ENCODE measurements at places on chromosomes 5 and 9. TPM values are rescaled to one million over a fixed set of nuclear protein-coding genes. Genes with fewer than 3 reads are reported as not detected.

Gene ZNF483
- 34.9 TPM for total RNA-seq

GRCh38 chr5:157651623-157652376, 438 bp downstream of the SOX30 start:
- peak; percentile 65 for DNase-seq
- H3K27me3 ChIP-seq: no peaks in the 10 kb centered on the region
- H3K36me3 ChIP-seq: no peaks in the 10 kb centered on the region
- H3K4me1 ChIP-seq: peaks cover 10% of the 10 kb centered on the region

DNA sequence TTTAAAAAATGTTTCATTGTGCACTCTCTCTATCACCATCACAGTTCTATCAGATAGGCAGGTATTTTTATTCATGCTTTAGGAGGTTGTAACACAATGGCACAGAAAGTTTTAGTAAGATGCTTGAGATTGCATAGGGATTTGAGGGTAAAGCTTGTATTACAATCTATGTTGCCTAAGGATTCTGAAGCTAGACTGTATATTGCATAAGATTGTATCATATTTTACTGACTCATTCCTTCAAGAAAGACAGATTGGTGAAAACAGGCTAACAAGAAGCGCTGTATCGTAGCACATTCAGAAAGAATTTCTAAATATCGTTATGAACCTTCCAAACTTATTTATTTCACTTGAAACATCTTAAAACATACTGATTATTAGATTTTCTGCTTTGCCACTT, 577.7 kb downstream of the EBF1 start:
- no peak overlapping the region for H3K27ac ChIP-seq
- no peak for DNase-seq
- no peaks in the 10 kb centered on the region for H3K4me1 ChIP-seq
- no peak overlapping the region for H3K4me3 ChIP-seq
- H3K36me3 ChIP-seq: no peaks in the 10 kb centered on the region

DNA sequence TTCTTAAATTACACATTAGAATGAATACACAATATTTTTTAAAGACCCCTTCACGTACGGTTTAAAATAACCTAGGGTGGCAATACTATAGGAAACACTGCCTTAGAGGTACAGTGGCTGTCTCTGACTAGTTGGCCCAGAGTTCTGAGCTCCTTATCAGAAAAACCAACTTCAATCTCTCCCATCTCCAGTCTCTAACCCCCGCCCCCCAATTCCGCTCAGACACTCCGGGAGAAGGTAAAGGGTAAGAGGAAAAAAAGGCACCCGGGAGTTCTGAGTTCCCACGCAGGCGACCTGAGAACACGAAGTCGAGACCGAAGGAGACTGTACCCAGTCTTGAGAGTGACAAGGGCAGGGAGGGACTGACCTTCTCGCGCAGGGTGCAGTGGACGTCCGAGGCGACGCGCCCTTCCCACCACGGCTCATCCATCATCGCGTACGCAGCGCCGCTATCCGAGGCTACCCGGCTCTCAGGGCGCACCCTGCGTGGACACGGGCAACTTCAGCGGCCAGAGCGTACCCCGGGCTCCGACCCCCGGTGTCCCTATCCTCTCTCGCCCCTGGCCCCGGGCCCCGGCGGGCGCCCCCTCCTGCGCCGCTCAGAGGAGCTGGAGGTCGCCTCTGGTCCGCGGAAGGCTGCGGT, 752 bp downstream of the CCNJL start:
- H3K27ac ChIP-seq: peak overlapping the region; percentile 82
- no peaks in the 10 kb centered on the region for H3K36me3 ChIP-seq
- H3K27me3 ChIP-seq: no peaks in the 10 kb centered on the region

DNA sequence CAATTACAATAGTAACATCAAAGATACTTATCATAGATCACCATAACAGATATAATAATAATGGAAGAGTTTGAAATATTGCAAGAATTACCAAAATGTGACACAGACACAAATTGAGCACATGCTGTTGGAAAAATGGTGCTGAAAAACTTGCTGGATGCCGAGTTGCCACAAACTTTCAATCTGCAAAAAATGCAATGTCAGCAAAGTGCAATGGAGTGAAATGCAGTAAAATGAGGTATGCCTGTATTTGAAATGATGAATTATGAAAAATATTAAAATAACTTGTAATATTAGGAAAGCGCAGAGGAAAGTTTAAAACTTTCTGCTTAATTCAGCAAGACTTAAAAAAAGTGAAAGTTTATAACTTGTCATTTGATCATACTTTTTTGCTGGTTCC, 12.0 kb upstream of the PCBD2 start:
- H3K36me3 ChIP-seq: peaks cover 6% of the 10 kb centered on the region
- H3K27ac ChIP-seq: no peak overlapping the region
- H3K4me1 ChIP-seq: no peaks in the 10 kb centered on the region
- DNase-seq: no peak
- no peak overlapping the region for H3K4me3 ChIP-seq

DNA sequence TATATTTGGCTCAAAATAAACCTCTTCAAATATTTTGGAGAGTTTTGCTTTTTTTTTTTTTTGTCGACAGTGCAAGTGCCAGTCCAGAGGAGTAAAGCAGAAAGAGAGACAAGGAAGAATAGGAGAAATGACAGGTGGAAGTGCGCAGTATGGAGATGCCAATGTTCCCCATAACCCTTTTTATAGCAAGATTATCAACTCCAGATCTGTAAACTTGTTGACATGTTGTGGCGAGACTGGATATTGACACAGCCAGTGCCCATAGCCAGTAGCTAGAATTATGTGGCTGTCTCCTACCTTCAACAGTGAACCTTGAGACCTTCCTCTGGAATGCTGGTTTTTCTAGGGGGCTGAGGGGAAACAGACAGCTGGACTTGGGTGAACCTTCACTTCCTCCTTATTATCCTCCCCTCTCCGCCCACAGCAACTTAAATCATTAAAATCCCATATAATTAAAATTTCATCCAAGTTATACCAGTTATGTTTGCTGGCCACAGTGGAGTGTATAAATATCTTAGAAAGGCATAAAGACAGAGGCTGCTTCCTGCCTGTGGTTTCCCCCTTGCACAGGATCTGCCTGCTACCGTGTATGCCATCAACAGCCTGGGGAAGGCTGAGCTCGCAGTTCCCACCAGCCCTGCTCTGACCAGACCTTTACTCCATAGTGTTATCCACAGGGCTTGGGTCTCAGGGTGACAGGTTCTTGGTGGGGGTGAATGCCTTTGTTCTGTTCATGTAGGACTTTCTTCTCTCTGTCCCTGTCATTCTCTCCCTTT, 112.3 kb upstream of the ANKH start:
- no peak for DNase-seq
- no peaks in the 10 kb centered on the region for H3K27me3 ChIP-seq

Gene SPINK6
- total RNA-seq: not detected

DNA sequence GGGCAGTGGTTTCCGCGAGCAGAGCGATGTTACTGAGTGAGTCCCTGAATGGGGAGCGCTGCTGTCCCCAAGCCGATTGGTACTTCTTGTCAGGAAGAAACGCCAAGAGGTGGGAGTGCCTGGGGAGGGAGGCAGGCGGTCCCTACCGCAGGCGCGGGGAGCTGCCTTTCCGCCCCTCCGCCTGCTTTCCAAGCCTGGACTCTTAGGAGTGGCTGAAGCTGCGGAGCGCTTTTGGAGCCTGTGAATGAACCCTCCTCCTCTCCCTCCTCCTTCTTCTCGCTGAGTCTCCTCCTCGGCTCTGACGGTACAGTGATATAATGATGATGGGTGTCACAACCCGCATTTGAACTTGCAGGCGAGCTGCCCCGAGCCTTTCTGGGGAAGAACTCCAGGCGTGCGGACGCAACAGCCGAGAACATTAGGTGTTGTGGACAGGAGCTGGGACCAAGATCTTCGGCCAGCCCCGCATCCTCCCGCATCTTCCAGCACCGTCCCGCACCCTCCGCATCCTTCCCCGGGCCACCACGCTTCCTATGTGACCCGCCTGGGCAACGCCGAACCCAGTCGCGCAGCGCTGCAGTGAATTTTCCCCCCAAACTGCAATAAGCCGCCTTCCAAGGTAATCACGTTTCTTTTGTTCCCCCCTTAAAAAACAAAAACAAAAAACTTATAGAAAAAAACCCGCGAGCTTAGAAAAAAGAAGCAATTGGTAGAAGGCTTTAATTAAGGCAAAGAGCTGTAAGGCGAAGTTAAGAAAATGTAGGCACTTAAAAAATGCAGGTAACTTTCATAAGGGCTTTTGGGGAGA, at the start of gene VCAN:
TSS of gene VCAN (plus strand) at position 340 of the 808 bp plus-strand sequence. CDS start 11,775 bp downstream, outside the sequence.
- H3K27me3 ChIP-seq: peaks cover 28% of the 10 kb centered on the region
- H3K4me1 ChIP-seq: peaks cover 10% of the 10 kb centered on the region
- no peak within 1 kb of the TSS for H3K4me3 ChIP-seq
- no peaks in the 10 kb centered on the region for H3K36me3 ChIP-seq
- peak; percentile 7 for DNase-seq

GRCh38 chr9:265209-265870, 50.7 kb downstream of the DOCK8 start:
- no peak for DNase-seq
- no peaks in the 10 kb centered on the region for H3K4me1 ChIP-seq
- no peak overlapping the region for H3K4me3 ChIP-seq
- H3K27me3 ChIP-seq: no peaks in the 10 kb centered on the region

GRCh38 chr5:157994906-157995519, 136.1 kb upstream of the CLINT1 start:
- H3K27me3 ChIP-seq: no peaks in the 10 kb centered on the region
- H3K4me3 ChIP-seq: no peak overlapping the region
- DNase-seq: peak; percentile 86
- no peaks in the 10 kb centered on the region for H3K4me1 ChIP-seq
- H3K27ac ChIP-seq: no peak overlapping the region
- H3K36me3 ChIP-seq: no peaks in the 10 kb centered on the region

GRCh38 chr5:86869268-86869667, 251.5 kb downstream of the COX7C start:
- H3K4me1 ChIP-seq: no peaks in the 10 kb centered on the region
- no peaks in the 10 kb centered on the region for H3K36me3 ChIP-seq
- DNase-seq: no peak
- H3K27me3 ChIP-seq: no peaks in the 10 kb centered on the region

Gene CCDC183
- total RNA-seq: 1.5 TPM

Gene PDCD1LG2
- 2.6 TPM for total RNA-seq

GRCh38 chr5:162672061-162672460, 604.5 kb downstream of the GABRG2 start:
- DNase-seq: no peak
- no peaks in the 10 kb centered on the region for H3K4me1 ChIP-seq
- no peaks in the 10 kb centered on the region for H3K36me3 ChIP-seq
- H3K4me3 ChIP-seq: no peak overlapping the region

DNA sequence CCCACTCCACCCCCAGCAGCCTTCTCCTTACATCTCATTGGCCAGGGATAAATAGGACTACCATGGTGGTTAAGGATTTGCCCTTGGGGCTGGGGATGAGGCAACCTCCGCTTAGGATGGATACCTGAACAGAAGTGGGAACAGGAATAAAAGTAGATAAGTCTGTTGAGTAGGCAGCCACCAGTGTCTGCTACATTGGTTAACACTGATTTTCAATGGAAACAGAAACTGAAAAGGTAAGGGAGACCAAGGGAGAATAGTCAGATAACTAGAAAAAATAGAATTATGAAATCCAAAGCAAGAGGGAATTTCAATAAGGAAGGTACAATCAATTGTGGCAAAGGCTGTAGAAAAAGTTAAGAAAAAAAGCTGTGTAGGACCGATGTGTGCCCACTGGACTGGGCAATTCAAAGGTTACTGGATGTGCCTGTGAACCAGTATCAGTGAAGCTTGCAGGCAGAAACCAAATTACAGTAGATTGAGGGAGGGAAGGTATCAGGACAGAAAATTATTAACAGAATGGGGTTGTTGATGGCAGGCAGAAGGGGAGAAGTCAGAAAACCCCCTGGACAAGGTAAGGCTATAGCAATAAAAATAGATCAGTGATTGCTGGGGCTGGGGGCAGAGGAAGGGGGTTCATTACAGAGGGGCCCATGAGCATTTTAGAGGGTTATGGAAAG, 48.7 kb downstream of the DNAJC21 start:
- H3K4me3 ChIP-seq: no peak overlapping the region
- H3K27me3 ChIP-seq: no peaks in the 10 kb centered on the region
- H3K4me1 ChIP-seq: no peaks in the 10 kb centered on the region
- DNase-seq: no peak
- no peaks in the 10 kb centered on the region for H3K36me3 ChIP-seq

- peaks cover 2% of the 10 kb centered on the region for H3K4me1 ChIP-seq
- H3K27ac ChIP-seq: no peak overlapping the region
- no peaks in the 10 kb centered on the region for H3K36me3 ChIP-seq
- no peak overlapping the region for H3K4me3 ChIP-seq
- no peak for DNase-seq
Measured at GRCh38 chr9:99980598-99980997, 74.1 kb downstream of the STX17 start.

DNA sequence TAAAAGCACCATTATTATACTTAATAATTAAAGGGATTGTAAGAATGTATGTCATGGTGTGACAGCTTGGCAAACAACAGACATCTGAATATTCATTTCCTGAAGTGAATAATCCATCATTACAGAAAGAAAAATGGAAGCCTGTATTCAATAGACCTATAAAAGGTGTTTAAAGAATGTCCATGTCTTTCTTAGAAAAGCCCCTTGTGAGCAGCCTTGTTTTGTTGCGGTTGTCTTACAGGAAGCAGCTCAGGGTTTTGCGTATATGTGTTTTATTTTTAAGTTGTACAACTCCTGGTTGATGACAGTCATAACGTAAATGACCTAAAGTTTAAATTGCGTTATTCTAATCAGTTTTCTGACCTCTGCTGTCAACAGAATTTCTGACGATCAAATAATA, 53.8 kb downstream of the CAST start:
- H3K27ac ChIP-seq: peak overlapping the region; percentile 61
- no peaks in the 10 kb centered on the region for H3K27me3 ChIP-seq
- H3K4me3 ChIP-seq: no peak overlapping the region
- no peak for DNase-seq

- no peak overlapping the region for H3K27ac ChIP-seq
- no peak overlapping the region for H3K4me3 ChIP-seq
- DNase-seq: no peak
- H3K4me1 ChIP-seq: no peaks in the 10 kb centered on the region
Measured at GRCh38 chr5:75168026-75168735, 68.5 kb downstream of the ANKRD31 start.

Gene GKAP1
- 24.3 TPM for total RNA-seq

DNA sequence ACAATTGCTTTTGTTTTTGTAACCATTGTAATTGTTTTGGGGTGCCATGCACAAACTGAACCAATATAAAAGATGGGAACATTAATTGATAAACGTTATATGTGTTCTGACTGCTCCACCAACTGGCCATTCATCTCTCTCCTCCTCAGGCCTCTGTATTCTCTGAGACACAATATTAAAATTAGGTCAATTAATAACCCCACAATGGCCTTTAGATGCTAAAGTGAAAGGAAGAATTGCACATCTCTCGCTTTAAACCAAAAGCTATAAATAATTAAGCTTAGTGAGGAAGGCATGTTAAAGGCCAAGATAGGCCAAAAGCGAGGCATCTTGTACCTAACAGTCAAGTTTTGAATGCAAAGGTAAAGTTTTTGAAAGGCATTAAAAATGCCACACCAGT, 448.4 kb upstream of the ITGA1 start:
- H3K4me3 ChIP-seq: no peak overlapping the region
- no peaks in the 10 kb centered on the region for H3K4me1 ChIP-seq
- H3K27me3 ChIP-seq: no peaks in the 10 kb centered on the region
- H3K27ac ChIP-seq: no peak overlapping the region
- H3K36me3 ChIP-seq: no peaks in the 10 kb centered on the region
- DNase-seq: no peak

- H3K27me3 ChIP-seq: no peaks in the 10 kb centered on the region
- peak within 1 kb of the TSS; percentile 90 for H3K27ac ChIP-seq
- peaks cover 7% of the 10 kb centered on the region for H3K4me1 ChIP-seq
- DNase-seq: peak; percentile 85
Measured at GRCh38 chr5:112419164-112419985, at the start of gene EPB41L4A. TSS of gene EPB41L4A (minus strand) at chr5:112419277. CDS start at chr5:112419039, 238 bp downstream.

Gene DMRT2
- not detected for total RNA-seq

- H3K4me3 ChIP-seq: no peak overlapping the region
- peaks cover 39% of the 10 kb centered on the region for H3K4me1 ChIP-seq
- no peaks in the 10 kb centered on the region for H3K27me3 ChIP-seq
- peaks cover 6% of the 10 kb centered on the region for H3K36me3 ChIP-seq
- peak overlapping the region; percentile 91 for H3K27ac ChIP-seq
- peak; percentile 55 for DNase-seq
Measured at GRCh38 chr9:95091601-95092261, 225.8 kb downstream of the FANCC start.

Measured in thyroid gland (tissue), 4 donors.